ENCODE measurements at places on chromosomes 3 and 15.

- no peak for DNase-seq
These were observed 85.2 kb upstream of the ANKRD34C start for GRCh38 chr15:79197285-79197684.

GRCh38 chr15:69056365-69056764 lies 41.9 kb downstream of the NOX5 start:
- no peak for DNase-seq

DNA sequence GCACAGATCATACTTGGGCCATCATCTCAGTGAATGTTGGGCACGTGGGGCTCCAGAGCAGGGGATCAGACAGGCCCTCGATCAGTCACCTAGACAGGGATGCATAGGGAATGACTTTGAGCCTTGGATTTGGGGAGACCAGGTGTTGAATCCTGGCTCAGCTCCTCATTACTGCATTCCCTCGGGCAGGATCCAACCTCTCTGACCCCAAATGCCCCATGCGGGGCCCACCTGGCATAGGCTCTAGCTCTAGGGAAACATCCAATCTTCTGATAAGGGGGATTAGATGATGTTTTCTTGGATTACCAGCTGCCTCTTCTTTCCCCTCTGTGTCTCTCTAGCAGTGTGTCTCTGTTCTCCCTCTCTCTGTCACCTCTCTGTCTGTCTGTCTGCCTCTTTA lies 22.7 kb downstream of the LOXL1 start:
- no peak for DNase-seq

DNA sequence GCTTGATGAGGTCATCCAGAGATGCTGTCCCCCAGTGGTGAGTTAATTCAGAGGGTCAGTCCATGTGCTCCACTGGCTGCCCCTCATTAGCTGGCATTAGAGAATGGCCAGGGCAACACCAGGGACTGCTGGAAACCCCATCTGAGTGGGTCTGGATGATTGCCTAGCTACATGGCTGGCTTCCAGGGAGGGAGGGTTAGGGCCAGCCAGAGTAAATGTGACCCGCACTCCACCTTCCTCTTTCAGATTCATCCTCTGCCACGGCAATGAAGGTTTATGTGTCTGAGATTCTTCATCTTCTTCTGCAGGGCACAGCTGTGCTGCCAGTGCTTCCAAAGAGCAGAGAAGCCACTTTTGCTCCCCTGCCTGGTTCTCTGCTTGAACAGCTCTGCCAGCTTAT lies 391.9 kb downstream of the OCA2 start:
- DNase-seq: no peak

DNA sequence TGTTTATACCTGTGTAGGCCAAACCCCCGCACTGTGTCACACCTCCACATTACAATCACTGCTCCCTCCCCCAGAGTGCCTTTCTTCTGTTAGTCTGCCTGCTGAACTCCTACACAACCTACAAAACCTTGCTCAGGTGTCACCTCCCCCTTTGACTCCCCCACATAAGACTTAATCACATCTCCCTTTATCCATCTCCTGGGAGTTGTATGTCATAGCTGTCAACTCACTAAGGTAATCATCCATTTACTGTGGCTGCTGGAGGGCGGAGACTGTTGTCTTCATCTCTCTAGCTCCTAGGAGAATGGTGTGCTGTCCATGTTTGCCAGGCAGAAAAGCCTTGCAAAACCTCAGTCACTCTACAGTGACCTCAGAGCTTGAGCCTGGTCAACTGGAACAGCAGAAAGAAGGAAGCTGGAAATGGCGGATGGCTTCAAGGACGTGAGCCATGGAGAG lies 43.8 kb downstream of the ZNF710 start:
- no peak for DNase-seq

GRCh38 chr15:70493787-70494516 lies 269.4 kb downstream of the UACA start:
- DNase-seq: no peak

DNA sequence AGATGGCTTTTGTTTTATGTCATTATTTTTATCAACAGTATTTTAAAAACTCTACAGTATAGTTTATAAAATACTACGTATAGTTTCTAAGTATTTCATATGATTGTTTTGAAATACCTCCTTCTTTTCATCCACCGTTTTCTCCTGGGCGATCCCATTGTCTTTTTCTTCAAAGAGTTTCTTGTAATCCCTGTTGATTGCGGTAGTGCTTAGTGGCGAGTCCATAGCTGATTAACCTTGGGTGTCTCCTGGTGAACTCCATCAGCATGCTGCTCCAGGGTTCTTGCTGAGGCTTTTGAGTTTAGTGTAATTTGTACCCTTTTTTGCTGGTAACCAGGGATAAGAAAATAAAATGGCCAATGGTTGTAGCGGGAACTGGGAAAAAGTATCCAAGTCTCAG lies 3.6 kb downstream of the PIAS1 start:
- no peak for DNase-seq

DNA sequence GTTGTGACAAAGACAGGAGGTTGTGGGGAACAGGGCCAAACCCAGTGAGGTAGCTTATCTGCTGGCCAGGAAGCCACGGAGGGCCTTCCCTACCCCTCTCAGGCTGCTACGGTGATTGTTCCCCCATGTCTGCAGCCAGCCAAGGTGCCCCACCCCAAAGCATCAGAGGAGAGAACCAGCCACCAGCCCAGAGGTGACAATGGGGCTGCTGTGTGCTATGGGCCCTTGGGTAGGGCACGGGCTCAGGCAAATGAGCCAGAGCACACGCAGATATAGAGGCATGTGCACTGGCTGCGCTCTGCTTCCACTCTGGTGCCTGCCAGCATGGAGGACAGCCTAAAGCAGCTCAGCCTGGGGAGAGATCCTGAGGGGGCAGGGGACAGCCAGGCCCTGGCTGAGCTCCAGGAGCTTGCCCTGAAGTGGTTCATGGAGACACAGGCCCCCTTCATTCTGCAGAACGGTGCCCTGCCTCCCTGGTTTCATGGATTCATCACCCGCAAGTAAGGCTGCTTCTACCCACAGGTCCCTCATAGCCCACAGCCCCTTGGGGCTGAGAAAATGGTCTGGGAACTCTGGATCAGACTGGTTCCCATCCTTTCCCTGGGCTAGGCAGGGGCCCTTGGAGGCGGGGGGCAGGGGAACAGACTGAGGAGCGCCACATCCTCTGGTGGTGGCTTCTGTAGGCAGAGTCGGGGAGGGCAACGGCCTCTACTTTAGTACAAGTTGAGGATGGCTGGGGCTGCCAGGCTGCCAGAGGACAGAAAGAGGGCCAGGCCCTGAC lies at the start of gene SH2D7:
Gene SH2D7 (plus strand): TSS at position 301 of the 781 bp plus-strand sequence. CDS start 24 bp downstream, at position 325.
- DNase-seq: no peak

- DNase-seq: no peak
These were observed 504.4 kb downstream of the ROBO1 start for GRCh38 chr3:79263423-79263822.

GRCh38 chr15:89822611-89822950 lies 7.9 kb upstream of the ANPEP start:
- DNase-seq: no peak

- no peak for DNase-seq
These were observed 10.9 kb downstream of the SMAD3 start for GRCh38 chr15:67076147-67076843.

Data from activated CD4-positive, alpha-beta T cell treated with anti-CD3 and anti-CD28 coated beads, Interleukin-2, amount 50 U/mL, for 24 hours (primary cell).